ENCODE measurements at places on chromosomes 3 and 15.

- DNase-seq = no peak
Measured at GRCh38 chr3:106552351-106553043, 683.7 kb upstream of the CBLB start.

DNA sequence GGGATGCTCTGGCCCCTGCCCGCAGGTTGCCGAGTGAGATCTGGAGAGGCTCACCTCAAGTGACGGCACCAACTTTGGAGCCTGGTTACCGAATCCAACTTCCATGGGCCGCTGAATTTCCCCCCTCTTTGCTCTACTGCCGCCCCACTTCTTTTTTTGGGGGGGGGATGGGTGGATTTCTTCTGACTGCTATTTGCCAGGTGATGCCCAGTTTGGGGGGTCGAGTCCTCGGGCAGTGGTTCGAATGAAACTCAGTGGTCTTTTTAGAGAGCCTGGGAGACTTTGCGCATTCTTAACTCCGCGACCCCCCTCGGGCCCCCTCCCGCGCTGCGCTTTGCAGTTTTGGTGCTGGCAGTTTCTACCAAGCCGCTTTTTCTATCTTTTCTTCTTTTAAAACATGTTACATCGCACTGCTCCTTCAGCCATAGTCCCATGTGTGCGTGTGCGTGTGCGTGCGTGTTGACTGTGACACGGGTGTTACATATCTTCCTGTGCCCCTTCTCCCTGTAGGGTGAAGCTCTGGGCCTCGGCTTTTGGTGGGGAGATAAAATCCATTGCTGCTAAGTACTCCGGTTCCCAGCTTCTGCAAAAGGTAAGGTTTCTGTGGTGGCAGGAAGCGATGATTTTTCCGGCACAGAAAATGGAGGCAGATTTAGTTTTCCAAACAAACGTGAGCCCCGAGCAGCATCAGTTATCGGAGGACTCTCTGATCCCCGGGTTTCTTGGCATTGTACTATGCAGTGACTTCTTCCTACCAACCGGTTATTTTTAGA is 837 bp downstream of the CACNA2D3 start:
- no peak for DNase-seq

DNA sequence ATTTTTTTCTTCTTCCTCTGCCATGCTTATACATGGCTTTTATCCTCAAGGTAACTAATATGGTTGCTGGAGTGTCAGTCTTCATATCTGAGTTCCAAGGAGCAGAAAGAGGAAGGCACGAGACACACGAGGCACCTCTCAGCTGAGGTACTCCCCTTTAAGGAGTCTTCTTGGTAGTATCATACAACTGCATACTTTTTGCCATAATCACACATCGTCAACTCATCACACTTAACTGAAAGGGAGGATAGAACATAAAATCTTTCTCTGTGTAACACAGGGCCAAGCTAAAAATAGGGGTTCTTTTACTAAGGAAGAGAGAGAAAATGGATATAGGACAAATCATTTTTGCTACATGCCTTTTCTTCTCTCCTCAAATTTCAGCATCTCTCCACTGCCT is 104.2 kb downstream of the OXSM start:
- no peak for DNase-seq

GRCh38 chr3:21795152-21795837 is 44.3 kb upstream of the ZNF385D start:
- no peak for DNase-seq

DNA sequence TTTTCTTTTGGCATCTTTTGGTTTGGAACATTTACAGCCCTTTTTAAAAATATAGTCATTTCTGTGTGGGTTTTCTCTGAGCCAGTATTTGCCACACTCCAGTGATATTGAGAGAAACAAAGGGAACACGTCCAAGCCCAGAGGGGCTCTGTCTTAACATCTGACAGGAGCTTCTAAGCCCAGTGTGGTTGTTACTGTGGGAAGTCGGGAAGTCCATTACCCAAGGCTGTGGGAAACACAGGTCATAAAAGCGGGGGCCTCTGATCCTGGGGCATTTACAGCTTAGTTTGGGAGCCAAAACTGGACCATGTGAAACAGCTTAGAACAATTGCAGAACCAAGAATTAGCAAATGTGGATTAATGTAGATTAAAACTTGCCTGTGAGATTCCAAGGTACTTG is 123.0 kb downstream of the PTPRG start:
- DNase-seq = no peak

- peak; percentile 76 for DNase-seq
Measured at GRCh38 chr3:50675179-50676030, 678 bp downstream of the DOCK3 start.

DNA sequence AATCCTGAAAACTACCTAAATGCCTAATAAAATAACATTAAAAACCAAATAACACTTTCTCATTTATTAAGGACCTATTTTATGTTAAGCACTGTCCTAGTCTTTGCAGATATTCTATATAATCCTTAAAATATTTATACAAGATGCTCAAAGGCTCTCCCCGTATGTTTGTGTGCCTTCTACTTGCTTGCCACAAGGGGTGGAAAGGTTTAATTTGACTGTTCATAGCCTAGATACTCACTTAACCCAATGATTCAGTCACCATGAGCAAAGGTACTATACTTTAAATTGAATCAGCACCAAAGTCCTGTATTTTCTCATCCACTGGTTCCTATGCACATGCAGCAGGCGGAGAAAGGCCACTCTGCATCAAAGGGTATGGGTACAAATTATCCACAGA is 32.0 kb downstream of the LSAMP start:
- no peak for DNase-seq

GRCh38 chr3:31724651-31725050 is 191.9 kb downstream of the STT3B start:
- no peak for DNase-seq

DNA sequence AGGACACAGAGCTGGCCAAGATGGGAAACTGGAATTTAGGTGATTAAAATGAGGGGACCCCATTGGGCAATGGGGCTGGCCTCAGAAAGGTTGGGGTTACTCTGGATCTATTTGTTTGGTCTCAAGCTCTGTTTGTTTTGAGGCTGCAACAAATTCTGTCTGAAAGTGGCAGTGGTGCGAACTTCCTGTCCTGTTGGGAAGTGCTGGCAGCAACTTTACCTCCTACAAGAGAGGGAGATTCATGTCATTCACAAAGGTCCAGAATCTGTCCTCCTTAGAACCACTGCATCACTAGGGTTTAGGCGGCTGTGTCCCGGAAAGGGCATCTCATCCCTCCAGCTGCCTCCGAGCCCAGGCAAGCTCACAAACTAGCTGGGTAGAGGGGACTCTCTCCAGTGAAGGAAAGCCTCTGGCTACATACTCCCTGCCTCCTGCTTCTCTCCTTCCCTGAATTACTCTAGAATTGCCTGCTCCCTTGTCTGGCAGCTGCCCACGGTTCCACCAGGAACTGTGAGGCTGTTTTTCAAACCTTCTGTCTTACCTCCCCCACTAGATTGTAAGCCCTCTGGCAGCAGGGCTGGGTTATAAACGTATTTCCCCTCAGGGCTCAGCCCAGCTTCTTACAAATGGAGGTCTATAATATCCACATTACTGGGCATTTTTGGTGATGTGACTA is 23.6 kb downstream of the MEGF11 start:
- DNase-seq = no peak

- no peak for DNase-seq
Measured at GRCh38 chr3:197339841-197340520, 41.6 kb upstream of the DLG1 start.

- DNase-seq = no peak
Measured at GRCh38 chr3:188491276-188491687, 337.3 kb downstream of the LPP start.

GRCh38 chr3:180320631-180321030 is 281.3 kb upstream of the TTC14 start:
- no peak for DNase-seq

- DNase-seq = no peak
Measured at GRCh38 chr15:22903961-22904534, 65.6 kb downstream of the NIPA2 start.

DNA sequence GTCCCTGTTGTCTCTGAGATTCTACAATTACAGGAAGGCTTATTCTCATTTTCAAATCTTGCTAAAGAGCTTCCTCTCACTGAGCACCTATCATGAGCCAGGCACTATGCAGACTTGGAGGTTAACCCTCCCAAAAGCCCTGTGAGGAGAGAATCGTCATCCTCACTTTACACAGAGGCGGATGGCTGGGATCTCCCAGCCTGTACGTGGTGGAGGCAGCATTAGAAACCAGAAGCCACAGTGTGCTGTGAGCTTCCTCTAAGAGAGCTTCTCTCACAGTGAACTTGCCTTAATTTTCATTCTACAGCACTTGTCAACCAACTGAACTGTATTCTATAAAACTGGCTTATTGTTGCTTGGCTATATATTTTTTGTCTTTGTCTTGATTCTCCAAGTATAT is 6.1 kb upstream of the DGKG start:
- DNase-seq = peak; percentile 63

GRCh38 chr3:46416125-46416810 is 9.2 kb downstream of the CCRL2 start:
- DNase-seq = peak; percentile 38

GRCh38 chr15:58154769-58155168 is 16.6 kb downstream of the AQP9 start:
- no peak for DNase-seq

GRCh38 chr3:72641684-72642083 is 206.6 kb downstream of the SHQ1 start:
- DNase-seq = no peak

DNA sequence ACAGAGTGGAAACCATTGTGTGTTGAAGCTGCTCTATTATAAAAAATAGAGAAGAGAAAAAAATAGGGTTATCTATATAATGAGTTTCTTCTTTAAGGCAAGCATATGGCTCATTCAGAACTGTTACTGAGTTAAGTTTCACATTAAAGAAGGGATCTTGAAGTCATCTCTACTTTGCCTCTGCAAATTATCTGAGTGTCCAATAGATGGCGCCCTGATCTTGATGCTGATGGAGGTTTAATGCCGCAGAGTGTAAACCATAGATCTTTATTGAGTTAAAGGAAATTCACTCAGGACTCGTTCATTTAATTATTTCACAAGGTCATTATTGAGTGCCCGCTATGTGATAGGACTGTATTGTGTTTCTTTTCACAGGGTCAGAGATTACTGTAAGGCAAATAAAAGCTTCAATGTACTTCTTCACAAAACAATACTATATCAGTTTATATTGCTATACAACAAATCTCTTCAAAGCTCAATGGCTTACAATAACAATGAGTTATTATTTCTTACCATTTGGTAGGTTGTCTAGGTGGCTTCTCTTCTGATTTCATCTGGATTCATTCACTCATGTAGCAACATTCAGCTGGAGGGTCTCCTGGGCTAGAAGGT is 171.4 kb downstream of the NSUN3 start:
- DNase-seq = peak; percentile 38

DNA sequence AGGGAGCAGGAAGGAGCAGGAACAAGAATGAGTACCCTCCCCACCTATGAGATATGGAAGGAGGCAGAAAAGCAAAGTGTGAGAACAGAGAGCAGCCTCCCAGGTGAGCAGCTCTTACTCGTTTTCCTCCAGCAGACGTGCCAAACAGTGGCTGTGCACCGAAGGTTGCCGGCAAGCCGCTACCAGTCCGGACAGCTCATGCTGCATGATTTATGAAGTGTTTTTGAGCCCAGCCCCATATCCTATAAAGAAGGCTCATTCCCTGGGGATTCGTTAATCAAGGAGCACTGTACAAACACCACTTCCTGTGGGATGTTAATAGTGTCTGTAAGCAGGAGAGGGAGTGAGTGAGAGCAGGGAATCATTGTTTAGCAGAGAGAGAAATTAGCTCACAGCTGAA is 118.3 kb upstream of the FOXB1 start:
- DNase-seq = no peak

GRCh38 chr15:56964182-56964581 is 45.7 kb downstream of the TCF12 start:
- no peak for DNase-seq

DNA sequence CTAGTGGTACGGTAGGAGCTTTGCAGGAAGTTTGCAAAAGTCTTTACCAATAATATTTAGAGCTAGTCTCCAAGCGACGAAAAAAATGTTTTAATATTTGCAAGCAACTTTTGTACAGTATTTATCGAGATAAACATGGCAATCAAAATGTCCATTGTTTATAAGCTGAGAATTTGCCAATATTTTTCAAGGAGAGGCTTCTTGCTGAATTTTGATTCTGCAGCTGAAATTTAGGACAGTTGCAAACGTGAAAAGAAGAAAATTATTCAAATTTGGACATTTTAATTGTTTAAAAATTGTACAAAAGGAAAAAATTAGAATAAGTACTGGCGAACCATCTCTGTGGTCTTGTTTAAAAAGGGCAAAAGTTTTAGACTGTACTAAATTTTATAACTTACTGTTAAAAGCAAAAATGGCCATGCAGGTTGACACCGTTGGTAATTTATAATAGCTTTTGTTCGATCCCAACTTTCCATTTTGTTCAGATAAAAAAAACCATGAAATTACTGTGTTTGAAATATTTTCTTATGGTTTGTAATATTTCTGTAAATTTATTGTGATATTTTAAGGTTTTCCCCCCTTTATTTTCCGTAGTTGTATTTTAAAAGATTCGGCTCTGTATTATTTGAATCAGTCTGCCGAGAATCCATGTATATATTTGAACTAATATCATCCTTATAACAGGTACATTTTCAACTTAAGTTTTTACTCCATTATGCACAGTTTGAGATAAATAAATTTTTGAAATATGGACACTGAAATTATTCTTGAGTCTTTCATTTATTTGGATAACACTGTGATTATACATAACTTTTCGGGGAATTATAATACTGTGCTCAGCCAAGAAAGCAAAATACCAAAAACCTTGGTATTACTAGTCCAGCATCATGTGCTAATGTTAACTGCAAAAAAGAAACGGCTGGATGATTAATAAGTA is 2.2 kb downstream of the SOX2 start:
- DNase-seq = no peak

- no peak for DNase-seq
Measured at GRCh38 chr15:100373120-100373896, 31.5 kb upstream of the ADAMTS17 start.

DNA sequence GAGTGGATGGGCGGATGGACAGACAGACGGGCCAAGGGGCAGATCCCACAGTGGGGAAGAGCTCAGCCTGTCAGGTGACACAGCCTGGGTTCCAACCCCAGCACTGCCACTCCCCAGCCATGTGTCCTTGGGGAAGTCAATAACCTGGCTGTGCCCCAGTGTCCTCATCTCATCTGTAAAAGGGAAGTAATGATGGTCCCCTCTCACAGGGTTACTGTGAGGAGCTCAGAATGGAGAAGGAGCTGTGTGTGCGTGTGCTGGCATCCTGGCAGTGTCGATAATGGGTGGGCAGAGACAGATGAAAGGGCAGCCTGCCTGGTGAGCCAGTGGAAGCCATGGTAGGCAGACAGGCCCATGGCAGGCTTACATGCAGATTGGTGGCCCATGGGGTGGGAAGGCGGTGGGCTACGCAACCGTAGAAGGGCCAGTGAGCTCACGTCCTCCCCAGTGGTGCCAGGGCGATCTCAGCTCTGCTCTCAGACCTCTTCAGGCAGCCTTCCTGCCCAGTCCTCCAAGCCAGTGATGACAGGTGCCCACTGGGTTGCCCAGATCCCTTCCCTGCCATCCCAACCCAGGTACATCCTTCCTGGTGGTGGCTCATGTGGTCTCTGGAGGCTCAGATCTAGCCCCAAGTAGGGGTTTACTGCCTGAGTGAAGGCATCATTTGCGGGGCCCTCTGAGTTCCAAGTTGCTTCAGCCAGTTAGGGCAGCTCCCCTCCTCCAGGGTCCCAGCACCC is 2.3 kb upstream of the DNAJB8 start:
- DNase-seq = no peak

- DNase-seq = no peak
Measured at GRCh38 chr3:118945834-118946233, 88.8 kb downstream of the IGSF11 start.

GRCh38 chr3:184491867-184492615 is 69.5 kb upstream of the EPHB3 start:
- DNase-seq = peak; percentile 90

Data from suppressor macrophage treated with lipopolysaccharide for 1 hour (primary cell).